ENCODE measurements at places on chromosomes 6 and 20. TPM values are rescaled to one million over a fixed set of nuclear protein-coding genes. Genes with fewer than 3 reads are reported as not detected.

Gene DAAM2
- total RNA-seq = 15.8 TPM

Gene LTA
- not detected for total RNA-seq

Gene PLCG1
- total RNA-seq = 47.3 TPM

Gene CST5
- total RNA-seq = not detected

Gene ARMH2
- total RNA-seq = not detected

Gene PROKR2
- total RNA-seq = not detected

Gene HINT3
- 20.3 TPM for total RNA-seq

Gene MCHR2
- not detected for total RNA-seq

Gene ZSCAN16
- total RNA-seq = 4.2 TPM

Gene KCNG1
- total RNA-seq = 2.2 TPM
